ENCODE measurements at places on chromosomes 16 and 17. TPM values are rescaled to one million over a fixed set of nuclear protein-coding genes. Genes with fewer than 3 reads are reported as not detected.

The FBXO39 gene
- not detected for total RNA-seq

The PDE6G gene
- total RNA-seq, result 2.7 TPM

The SNAI3 gene
- total RNA-seq, result 1.4 TPM

The CRYM gene
- 6.8 TPM for total RNA-seq

DNA sequence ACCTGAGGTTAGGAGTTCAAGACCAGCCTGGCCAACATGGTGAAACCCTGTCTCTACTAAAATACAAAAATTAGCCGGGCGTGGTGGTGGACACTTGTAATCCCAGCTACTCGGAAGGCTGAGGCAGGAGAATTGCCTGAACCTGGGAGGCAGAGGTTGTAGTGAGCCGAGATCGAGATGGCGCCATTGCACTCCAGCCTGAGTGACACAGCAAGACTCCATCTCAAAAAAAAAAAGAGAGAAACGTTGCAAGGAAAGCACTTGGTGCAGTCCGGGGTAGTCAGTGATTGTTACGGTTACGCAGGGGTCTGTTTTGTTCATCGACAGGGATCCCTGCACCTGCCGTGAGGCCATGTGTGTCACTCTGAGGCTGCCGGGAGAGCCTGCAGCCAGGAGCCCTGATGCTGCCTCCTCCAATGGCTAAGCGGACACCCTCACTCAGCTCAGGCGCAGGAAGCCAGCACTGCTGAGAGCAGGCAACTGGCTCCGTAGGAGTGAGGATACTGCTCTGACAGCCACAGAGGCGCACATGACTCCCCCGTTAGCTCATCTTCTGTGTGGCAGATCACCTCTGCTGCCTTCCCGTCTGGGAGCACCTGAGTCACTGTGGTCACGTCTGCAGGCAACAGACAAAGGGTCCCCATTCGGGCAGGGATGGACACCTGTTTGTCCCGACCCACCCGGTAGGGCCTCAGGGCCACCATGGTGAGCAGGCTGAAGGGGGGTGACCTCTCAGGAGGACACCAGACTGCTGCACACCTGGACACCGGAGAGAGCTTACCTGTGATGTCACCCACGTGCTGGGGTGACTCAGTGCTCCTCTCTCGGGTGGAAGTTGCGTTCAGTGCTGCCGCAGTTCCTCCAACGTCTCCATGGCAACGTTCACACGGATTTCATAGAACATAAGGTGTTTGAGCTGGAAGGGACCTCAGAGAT is 5.2 kb upstream of the RAB26 start:
- no peak for DNase-seq

The CSH1 gene
- not detected for total RNA-seq

GRCh38 chr16:15509051-15509592 is 74.7 kb downstream of the BMERB1 start:
- DNase-seq, result no peak

DNA sequence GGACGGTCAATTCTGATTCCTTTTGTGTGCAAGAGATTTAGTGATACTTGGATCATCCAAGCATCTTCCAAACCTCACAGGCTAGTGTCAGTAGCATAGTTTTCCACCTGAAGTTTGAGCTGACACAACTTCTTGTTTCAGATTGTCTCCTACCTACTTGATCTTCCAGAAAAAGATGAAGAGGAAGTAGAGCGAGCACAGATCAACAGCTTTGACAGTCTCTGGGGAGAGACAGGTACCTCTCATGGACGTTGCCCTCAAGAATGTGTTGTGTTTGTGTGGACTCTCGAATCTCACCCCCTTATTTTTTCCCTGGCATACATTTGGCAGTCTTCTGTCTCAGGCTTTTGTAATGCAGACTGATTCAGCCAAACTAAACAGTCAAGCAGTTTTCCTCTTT is 47.4 kb downstream of the CYB561 start:
- DNase-seq, result peak; percentile 61

DNA sequence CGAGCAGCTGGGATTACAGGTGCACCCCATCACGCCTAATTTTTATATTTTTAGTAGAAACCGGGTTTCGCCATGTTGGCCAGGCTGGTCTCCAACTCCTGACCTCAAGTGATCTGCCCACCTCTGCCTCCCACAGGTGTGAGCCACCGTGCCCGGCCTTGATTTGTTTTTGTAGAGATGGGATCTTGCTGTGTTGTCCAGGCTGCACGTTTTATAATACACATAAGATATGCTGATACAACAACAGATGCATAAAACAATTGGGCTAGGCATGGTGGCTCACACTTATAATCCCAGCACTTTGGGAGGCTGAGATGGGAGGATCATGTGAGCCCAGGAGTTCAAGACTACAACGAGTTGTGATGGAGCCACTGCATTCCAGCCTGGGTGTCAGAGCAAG is 6.0 kb downstream of the USP36 start:
- no peak for DNase-seq

GRCh38 chr16:89565506-89566372 is 5.3 kb downstream of the RPL13 start:
- DNase-seq, result peak; percentile 90

DNA sequence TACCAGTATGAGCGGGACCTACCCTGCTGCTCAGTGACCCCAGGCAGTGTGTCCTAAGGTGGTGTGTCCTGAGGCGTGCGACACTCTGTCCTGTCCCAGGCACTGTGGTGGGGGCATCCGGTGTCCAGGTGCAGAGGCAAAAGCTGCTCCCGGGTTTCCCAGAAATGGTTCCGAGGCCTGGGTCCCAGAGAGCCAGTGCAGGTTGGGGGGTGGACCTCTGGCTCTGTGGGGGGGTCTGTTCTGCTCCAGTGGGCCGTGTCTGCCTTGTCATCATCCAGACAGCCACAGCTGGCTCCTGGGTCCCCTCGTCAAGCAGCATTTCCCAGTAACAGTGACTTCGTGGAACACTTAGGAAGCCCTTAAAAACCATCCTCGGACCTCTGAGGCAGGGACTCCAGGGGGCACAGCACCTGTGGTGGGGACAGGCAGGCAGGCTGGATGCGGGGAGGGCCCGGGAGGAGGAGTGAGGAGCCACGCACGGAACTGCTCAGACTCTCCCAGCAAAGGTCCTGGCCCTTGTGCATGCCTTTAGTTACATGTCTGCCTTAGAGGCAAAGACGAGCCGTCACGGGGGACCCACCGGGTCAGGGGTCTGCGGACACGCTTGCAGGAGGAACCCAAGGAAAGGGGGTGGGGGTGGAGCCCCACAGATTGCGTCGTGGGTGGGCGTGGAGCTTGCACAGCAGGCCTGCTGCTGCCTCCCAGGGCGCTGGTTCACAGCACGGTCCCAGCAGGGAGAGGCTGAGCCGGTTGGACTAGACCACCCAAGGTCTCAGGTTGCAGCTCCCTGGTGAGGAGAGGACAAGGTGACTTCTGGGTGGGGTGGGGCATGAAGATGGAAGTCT is 5.6 kb downstream of the SLC16A3 start:
- DNase-seq, result peak; percentile 63

The OR2C1 gene
- not detected for total RNA-seq

DNA sequence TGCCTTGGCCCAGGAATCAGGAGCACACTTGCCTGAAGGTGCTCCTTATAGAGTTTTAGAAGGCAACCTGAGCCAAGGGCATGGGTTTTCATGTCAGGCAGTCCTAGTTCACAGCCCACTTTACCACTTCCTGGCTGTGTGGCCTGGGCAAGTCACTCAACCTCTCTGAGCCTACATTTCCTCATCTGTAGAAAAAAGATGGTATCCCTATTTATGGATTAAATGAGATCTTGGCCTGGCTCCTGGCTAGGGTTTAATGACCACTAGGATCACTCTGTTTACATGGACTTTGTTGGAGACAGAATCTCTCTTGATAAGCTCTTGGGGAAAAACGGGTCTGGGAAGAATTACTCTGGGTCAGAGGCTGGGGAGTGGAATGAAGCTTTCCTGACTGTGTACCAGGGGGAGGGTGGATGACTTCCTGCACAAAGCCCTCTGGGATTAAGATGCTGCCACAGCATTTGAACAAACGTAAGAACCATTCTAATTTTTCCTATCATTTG is 2.3 kb downstream of the MT2A start:
- peak; percentile 75 for DNase-seq

GRCh38 chr17:36661047-36661666 is 59.8 kb downstream of the MRM1 start:
- DNase-seq, result no peak

The MARVELD3 gene
- total RNA-seq, result not detected

GRCh38 chr16:102060-102855 is 24.2 kb downstream of the MPG start:
- DNase-seq, result no peak

- DNase-seq, result peak; percentile 86
Observed at GRCh38 chr17:8163978-8164814, 1.4 kb upstream of the VAMP2 start.

DNA sequence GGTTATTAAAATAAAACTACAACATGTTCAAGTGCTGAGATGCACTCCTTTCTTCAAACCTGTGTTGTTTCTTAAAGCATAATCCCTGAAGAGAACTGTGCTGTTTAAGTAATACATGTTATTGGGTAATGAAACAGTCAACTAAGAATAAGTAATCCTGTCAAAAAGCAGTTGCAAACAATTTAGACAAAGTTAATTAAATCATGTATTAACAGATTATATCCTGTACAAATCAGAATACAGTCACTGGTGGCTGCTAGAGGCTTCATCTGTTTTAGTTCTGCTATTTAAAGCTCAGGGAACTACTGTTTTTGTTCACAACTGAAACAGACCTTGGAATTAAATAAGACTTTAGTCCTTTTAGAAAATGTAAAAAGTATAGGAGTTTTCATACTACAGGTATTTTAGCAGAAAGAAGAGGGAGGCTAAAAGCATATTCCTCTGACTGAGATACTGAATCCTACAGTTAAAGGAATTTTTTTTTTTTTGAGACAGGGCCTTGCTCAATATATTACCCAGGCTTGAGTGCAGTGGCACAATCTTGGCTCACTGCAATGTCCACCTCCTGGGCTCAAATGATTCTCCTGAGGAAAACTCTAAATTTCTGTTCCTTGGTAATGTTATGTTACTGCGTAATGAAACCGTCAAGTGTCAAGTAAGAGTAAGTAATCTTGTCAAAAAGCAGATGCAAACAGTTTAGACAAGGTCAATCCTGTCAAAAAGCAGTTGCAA is 27.3 kb upstream of the ITGA2B start:
- no peak for DNase-seq

- DNase-seq, result no peak
Observed at GRCh38 chr17:77925831-77926543, 32.5 kb upstream of the TNRC6C start.

GRCh38 chr16:56181401-56181800 is 9.9 kb upstream of the GNAO1 start:
- no peak for DNase-seq

The ODAD4 gene
- 0.67 TPM for total RNA-seq

DNA sequence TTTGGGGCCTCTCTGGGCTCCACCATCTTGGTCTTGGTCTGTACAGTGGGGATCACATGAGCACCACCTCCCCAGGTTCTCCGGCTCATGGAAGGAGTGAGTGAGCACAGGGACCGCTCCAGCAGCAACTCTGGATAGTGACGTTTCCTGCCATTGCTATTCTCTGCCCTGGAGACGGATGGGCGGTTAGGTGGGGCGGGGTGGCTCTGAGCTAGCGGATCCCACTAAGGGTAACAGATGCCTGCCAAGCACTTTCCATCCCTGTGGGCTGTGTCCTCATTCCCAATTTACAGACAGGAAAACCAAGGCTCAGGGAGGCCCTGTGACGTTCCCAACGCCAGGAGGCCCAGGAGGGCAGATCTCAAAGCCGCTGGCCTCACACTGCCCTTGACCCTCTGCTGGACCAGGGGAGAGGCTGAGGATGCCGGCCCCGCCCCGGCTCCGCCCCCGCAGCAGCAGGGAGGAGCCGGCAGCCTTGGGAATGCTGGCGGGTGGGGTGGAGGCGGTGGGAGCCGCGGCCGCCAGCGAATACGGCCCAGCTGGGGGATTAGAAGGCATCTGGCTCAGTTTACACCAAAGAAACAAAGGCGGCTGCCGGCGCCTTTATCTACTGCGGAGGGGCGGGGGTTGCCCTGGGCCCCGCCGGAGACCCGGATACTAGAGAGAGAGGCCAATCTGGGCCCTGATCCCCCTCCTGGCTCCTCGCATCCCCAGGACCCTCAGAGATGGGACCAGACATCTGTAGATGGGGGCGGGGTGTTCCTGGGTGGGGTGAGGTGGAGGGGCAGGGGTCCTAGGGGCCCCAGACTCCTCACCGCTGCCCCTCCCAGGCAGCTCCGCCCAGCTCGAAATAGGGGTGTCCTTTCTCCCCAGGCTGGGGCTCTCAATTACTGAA is 122.3 kb upstream of the CIBAR2 start:
- no peak for DNase-seq

- DNase-seq, result peak; percentile 95
Observed at GRCh38 chr16:89720813-89721545, at the start of the genes VPS9D1 and ZNF276. TSS of gene VPS9D1 (minus strand) at chr16:89720898. CDS start at chr16:89720861, 37 bp downstream. TSS of gene ZNF276 (plus strand) at chr16:89721537. CDS start at chr16:89721641, 104 bp downstream.

DNA sequence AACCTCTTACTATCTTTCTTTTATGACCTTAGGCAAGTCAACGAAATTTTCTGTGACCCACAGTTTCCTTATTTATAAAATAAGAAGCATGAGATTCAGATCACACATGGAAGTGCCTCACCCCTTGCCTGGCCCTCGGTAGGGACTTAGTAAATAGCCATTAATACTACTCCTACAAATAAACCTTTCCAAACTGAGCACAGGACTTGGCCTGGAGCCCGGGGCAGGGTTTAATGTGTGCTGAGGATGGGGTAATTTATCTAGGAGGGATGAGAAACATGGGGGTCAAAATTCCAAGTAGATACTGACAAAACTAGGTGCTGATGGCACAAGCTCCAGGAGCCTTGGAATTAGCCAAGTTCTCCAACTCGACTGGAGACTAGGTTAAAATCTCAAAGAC is 35.0 kb downstream of the PITPNC1 start:
- no peak for DNase-seq

Measured in Karpas-422 (cell line).